Fibroblast of upper back skin (primary cell): ENCODE measurements at places on chromosomes 7 and 10.

DNA sequence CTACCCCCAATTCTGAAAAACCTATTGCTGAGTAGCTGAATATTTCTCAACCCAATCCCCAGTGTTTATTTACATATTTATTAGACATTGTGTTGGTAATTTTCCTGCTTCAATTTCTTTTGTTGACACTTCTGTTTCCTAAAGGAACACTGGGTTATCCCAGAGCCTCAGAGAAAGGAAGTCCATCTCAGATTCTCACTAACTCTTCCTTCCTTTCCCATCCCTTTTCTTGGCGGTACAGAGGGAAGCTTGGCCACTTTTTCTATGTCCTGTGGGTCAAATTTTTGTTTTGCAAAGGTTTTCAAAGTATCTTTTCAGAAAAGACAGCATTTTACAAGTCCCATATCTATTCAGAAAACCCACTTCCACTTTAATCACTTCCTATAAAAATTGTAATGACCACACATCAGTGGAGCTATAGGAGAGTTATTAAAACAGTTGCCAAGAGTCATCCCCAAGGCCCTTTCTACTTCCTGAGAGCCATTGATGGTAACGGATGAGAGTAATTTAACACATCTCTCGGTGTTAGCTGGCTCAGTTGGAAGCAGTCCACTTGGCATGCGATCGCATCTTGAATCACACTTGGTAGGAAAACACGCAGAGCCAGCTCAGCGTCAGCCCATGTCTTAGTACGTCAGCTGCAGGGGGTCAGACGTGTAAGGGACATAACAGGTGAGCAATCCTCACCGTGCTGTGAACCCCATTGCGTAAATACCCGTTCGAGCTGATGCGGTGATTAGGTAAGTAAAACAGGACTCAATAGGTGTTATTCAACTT, 231.1 kb upstream of the ADARB2 start:
- no peak for DNase-seq

- DNase-seq, result peak; percentile 41
Measured at GRCh38 chr7:15855525-15856109, 169.1 kb upstream of the MEOX2 start.

GRCh38 chr7:1738511-1738910, 68.4 kb downstream of the ELFN1 start:
- no peak for DNase-seq

GRCh38 chr7:121163699-121164098, 165.1 kb upstream of the WNT16 start:
- DNase-seq, result peak; percentile 17

DNA sequence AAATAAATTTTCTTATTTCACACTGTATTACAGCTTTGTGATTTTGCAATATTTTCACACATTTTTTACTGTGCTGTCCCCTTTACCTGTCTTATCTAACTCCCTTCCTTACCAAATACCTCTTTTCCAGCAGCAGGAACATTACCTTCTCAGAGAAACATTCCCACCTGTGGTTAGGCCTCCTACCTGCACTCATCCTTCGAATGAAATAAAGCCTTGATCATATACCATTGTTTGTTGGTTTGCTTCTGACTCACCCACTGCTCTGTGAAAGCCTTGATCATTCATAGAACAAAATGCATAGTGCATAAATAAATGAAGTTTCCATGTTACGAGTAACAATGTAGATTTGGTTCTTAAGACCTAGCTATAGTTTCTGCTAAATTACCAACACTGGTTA, 256.3 kb downstream of the ARL4A start:
- DNase-seq, result no peak

- DNase-seq, result no peak
Measured at GRCh38 chr7:70728872-70729552, 402.9 kb upstream of the GALNT17 start.

GRCh38 chr10:129962872-129963640, 1.0 kb downstream of the EBF3 start:
- DNase-seq, result peak; percentile 45

DNA sequence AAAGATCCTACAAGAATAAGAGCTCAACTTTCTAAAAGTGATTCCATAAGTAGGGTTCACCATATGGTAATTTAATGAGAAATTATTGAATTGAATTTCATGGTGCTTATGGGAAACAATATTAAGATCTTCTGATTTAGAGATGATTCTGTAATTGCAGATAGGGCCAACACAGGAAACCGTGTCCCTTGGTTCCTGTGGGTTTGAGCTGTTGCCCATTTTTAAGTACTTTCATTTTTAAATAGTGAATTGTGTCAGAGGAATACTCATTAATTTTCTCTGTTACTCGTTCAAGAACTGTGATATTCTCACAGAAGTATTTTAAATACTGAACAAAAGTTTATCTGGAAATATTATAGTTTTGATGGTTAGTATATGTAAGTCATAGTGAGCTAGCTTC, 129.2 kb downstream of the SRI start:
- DNase-seq, result no peak

DNA sequence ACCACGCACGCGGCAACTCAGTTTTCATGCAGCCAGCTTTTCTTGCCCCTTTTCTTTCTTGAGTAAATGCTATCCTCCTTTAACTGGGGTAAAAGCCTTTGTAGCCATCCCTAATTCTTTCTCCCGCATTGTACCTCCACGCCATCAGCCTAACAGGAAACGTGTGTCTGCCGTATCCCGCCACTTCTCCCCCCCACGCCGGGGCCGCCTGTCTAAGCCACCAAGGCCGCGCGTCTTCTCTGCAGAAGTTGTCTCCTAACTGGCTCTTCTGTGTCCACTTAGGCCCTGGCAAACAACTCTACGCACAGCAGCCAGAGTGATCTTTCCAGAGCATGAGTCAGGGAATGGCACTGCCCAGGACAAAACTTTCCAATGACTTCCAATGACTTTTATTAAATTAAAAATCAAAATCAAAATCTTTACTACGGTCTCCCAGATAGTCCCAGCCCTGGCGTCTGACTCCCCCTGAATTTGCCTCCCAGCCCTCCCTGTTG, 74.6 kb downstream of the XRCC2 start:
- no peak for DNase-seq

DNA sequence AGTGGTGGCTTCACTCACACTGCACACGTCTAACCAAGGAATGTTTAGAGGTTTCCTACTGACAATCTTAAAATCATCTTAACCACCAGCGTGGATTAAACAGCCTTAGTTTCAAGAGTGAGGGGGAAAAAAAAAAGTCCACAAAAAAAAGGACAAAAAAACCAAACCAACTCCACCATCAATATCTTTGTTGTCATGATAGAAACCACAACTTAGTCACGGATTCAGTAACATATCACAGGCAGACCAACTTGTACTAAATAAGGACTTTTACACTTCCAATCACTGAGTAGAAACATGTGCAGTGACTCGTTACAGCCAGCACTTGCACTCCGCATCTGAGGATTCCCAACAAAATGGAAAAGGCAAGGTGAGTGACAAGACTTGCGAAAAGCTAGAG, 46.5 kb downstream of the FAM171A1 start:
- DNase-seq, result peak; percentile 76

DNA sequence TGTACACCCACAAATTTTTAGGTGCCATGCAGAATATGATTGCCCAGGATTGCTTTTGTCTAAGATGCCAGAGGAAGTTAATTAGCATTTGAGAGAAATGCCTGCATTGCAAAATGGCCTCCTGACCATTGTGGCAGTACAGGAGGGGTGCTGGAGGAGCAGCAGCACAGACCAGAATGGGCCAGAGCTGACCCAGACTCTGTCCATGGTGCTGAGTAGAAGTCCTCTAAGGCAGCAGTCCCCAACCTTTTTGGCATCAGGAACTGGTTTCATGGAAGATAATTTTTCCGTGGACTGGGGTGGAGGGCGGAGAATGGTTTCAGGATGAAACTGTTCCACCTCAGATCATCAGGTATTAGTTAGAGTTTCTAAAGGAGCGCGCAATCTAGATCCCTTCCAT, 217.8 kb upstream of the AGK start:
- no peak for DNase-seq

GRCh38 chr10:96376483-96376882, 17.7 kb upstream of the OPALIN start:
- no peak for DNase-seq

- no peak for DNase-seq
Measured at GRCh38 chr10:111921821-111922220, 261.7 kb downstream of the GPAM start.

GRCh38 chr10:84076047-84076388, 63.3 kb upstream of the GHITM start:
- peak; percentile 87 for DNase-seq

- DNase-seq, result no peak
Measured at GRCh38 chr7:20561466-20561865, 54.0 kb upstream of the ABCB5 start.

- DNase-seq, result no peak
Measured at GRCh38 chr10:28541717-28542365, 8.9 kb downstream of the WAC start.

DNA sequence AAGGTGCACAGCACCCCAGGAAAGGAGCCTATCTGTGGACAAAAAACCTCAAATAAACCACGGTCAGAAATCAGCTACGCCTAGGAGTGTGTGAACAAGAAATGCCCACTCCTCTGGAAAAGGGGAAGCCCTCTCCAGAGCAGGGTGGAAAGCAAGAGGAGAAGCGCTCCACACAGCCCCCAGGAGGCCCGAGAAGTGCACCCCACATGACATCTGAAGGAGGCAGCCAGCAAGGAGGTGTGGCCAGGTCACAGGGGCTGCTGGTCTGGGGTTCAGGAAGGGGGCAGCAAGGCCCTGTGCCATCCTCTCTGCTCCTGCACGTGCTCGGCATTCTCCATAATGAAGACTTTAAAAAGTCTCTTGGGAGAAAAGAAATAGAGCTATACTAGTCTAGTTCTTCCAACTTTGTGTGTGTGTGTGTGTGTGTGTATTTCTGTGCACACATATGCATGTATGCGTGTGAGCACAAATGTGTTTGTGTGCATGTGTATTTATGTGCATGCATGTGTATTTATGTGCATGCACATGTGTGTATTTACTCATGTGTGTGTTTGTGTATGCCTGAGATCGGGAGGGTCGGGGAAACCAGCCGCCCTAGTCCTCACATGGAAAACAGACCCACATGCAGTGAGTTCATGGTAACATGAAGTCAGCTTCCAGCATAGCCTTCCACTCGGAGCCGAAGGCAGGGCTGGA, 76.5 kb downstream of the TNS3 start:
- DNase-seq, result no peak

DNA sequence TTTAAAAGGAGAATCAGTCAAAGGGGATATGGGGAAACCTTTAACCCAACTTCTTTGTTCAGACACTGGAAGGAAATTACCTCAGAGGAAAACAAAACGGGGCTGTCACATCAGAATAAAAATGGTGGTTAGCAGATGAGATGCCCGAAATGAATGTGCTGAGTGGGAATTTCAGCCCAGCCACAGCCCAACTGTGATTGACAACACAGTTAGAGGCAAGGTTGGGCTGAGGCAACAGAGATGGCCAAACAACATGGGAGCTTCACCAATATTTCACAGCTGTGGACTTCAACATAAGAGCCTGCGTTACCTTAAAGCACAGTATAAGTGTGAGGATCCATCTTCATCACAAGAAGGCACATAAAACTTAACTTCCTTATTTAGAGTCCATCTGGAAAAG, 133.5 kb upstream of the PTPRZ1 start:
- no peak for DNase-seq

DNA sequence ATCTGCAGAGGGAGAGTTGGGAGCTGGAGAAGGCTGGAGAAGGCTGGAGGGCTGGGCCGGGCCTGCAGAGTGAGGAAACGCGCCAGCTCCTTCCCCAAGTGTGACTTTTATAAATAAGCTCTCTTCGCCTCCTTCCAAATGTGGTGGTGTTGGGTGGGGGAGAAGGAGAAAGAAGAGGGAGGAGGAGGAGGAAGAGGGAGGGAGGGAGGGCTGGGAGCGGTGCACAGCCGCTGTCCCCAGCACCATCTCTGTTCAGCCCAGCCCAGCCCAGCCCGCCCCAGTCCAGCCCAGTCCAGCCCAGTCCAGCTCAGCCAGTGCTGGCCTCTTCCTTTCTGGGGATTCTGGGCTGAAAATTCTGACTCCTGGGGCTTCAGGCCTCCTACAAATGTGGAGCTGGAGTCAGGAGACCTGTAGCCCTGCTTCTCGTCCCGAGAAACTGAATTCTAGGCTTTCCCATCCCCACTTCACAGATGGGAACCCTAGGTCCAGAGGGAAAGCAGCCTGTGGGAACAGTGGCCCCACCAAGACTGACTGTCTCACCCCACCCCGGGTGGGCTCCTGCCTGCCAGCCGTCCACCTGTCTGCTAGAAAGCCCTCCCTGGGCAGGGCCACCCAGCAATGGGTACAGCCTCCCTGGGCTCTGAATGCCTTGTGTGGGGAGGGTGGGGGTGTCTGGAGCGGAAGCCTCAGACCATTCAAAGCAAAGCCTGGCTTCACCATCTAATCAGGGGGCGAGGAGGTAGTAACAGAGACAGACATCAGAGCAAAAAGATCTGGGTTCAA, 2.3 kb downstream of the STX1A start:
- peak; percentile 38 for DNase-seq

- DNase-seq, result no peak
Measured at GRCh38 chr7:26663874-26664273, 200.5 kb downstream of the SKAP2 start.

GRCh38 chr10:131043039-131043691, 268.4 kb downstream of the TCERG1L start:
- DNase-seq, result no peak

DNA sequence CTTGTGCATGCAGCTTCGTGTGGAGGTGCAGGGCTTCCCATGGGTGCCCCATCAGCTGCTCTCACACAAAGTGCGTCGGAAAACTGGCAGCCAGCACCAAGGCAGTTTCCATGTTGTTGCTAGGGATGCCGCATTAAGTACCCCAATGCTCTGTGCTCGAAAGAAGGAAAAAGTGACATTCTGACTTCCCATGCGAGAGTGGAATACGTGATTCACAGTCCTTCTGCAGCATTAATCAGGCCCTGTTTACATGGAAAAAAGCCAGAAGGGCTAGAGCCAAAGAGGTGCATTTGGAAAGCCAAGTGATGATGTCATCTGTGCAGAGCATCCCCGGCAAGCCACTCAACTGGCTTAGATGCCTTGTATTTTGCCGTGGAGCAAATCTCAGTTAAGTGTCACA, 258.3 kb downstream of the GATA3 start:
- peak; percentile 3 for DNase-seq

- DNase-seq, result no peak
Measured at GRCh38 chr7:40059057-40059456, 75.4 kb downstream of the MPLKIP start.

- no peak for DNase-seq
Measured at GRCh38 chr10:80265740-80266512, 23.5 kb downstream of the MAT1A start.

GRCh38 chr10:5538446-5538845, 13.7 kb downstream of the CALML3 start:
- peak; percentile 72 for DNase-seq

GRCh38 chr10:44635176-44635575, 250.3 kb upstream of the CXCL12 start:
- DNase-seq, result peak; percentile 34

DNA sequence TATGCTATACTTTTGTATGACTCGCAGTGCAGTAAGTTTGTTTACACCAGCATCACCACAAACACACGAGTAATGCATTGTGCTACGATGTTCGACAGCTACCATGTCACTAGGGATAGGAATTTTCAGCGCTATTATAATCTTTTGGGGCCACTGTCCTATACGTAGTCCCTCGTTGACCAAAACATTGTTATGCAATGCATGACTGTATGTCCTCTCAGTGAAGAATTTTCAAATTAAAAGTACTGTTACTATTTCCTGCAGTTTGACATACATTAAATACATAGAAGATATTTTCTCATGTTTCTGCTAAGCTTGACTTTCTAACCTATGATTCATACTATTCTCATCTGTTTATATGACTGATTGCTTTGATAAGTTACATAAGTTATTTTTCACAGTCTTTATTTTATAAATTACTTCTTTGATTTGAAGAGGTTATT, 203.6 kb downstream of the VTI1A start:
- DNase-seq, result peak; percentile 25
